Kidney glomerular epithelial cell (primary cell): ENCODE measurements at places on chromosomes 7 and 10.

DNA sequence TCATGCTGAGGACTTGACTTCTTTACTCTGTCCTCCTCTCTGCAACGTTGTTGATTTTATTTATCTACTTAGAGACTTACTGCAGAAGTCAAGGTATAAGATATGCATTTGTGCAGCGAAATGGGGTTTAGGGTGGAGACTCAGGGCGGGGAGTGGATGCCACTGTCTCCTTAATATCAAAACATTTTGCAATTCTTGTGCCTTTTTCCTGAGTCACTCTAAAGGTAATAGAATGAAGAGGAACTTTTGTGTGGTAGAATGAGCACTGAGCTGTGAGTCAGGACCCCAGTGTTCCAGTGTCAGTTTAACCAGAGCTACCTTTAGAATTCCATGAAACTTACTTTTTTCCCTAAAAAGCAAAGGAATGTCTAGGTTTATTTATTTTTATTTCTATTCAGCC is 78.2 kb downstream of the VTI1A start:
- DNase-seq = no peak

DNA sequence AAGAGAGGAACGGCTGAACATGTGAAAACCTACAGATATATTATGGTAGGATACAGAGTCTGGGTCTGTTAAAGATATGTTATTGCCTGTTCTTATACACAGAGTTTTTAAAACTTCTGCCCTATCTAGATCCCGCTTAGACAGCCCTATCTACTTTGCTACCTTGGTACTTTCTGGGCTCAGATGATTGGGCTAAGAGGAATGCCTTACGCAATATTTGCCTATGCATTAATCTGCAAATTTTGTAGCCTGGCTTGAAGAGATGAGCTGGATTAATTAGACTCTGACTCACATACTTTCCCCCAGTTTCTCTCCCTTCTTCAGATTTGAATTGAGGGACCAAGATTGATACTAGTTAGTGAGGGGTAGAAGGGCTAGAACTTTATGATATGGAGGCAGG is 33.6 kb upstream of the A1CF start:
- DNase-seq = no peak

DNA sequence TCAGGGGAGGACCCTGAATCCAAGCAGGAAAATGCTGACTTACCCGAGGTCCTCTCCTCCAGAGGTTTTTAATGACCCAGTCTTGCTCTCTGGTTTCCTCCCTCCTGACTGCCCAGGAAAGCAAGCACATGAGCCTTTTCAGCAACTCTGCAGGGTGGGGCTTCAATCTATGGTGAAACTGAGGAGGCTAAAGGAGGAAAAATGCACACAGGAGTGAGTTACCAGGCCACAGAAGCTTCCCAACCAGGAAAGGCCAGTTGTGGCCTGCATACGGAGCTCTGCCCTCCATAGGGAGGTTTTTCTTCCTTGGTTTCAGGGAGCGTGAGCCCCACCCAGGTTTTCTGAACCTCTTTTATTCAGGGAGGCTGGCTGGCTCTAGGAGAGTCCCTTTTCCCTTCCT is 14.1 kb upstream of the DLG5 start:
- DNase-seq = no peak

GRCh38 chr10:27030060-27030459 is 70.2 kb downstream of the ANKRD26 start:
- DNase-seq = no peak

DNA sequence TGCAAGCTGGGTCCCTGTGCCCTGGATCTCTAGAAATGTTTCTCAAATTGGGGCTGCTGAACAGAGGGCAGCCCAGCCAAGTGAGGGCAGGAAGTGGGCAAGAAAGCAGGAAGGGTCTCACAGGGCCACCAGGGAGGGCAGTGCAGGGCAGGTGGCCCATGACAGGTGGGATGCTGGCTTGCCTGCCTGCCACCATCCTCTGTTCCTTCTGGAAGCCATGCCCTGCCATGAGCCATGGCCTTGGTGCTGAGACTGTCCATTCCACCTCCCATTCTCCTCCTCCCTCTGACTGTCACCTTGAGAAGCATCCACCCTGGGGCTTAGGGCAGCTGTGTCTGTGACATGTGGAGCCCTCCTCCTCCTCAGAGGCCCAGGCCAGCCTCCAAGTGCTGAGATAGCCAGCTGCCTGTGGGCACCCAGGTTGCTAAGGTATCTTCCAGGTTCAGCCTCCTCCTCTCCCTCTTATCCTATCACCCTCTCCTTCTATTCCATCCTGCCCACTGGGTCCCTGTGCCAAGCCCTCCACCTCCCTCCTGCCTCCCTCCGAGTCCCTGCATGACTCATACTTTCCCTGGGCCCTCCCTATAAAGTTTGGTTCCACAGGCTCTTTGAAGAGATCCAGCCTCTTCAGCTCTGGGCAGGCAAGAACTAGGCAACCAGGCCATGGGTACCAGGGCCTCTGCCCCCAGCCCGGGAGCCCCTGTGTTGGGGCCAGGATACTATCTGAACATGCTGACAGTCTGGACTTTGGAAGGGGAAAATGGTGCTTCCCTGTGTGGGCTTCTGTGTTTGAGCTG is 1.3 kb downstream of the VSIR start:
- DNase-seq = peak; percentile 32

DNA sequence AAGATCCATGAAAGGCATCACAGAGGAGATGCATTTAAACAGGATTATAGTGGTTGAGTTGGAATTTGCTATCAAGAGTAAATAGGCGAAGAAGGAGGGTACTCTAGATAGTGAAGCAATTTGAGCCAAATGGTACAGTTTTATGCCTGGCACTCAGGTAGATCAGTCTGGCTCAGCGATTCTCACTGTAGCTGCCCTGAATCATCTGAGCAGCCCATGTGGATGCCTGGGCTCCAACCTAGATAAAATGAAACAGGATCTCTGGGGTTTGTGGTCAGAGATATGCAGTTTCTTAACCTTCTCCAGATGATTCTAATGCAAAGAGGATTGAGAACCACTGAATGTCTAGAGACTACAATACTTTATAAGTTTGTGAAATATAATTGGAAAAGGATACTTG is 282.0 kb upstream of the FZD1 start:
- no peak for DNase-seq

GRCh38 chr10:31399171-31399570 is 80.2 kb downstream of the ZEB1 start:
- no peak for DNase-seq

DNA sequence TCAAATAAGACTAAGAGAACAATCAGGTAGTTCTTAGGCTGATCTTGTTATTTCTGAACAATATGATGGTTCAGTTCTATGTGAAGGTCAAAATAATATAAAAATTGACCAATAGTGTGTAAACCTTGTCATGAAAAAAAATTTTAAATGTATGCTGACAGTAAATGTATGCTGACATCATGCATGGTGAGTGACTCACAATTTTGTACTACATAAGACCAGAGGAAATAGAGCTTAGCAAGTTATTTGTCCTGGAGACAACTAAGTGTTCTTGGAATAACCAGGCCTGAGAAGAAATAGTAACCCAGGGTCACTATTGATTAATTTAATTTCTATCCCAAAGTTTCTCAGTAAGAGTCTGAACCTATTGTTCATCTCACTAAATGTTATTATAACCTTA is 182.2 kb upstream of the PCDH15 start:
- no peak for DNase-seq

GRCh38 chr10:127283576-127283975 is 87.2 kb upstream of the INSYN2A start:
- DNase-seq = no peak

GRCh38 chr10:17335065-17335464 is 107.0 kb downstream of the VIM start:
- peak; percentile 6 for DNase-seq

DNA sequence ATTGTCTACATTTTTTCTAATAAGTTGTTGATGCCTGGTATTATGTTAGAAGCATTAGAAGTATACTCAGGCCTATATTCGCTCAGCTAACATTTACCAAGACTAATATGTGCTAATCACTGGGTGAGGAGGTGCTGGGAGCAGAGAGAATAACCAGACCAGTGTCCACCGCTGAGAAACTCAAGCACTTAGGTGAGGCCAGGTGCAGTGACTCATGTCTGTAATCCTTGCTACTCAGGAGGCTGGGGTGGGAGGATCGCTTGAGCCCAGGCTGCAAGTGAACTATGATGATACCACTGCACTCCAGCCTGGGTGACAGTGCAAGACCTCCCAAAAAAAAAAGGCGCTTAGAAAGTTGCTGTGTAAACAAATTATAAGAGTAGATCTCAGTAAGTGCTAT is 182.2 kb upstream of the AOAH start:
- DNase-seq = no peak

- DNase-seq = peak; percentile 53
Measured at GRCh38 chr7:102129636-102130370, 156.9 kb upstream of the SH2B2 start.

- no peak for DNase-seq
Measured at GRCh38 chr10:30116041-30116491, 56.7 kb upstream of the JCAD start.

GRCh38 chr7:38335128-38335491 is 61.7 kb upstream of the TARP start:
- DNase-seq = no peak

DNA sequence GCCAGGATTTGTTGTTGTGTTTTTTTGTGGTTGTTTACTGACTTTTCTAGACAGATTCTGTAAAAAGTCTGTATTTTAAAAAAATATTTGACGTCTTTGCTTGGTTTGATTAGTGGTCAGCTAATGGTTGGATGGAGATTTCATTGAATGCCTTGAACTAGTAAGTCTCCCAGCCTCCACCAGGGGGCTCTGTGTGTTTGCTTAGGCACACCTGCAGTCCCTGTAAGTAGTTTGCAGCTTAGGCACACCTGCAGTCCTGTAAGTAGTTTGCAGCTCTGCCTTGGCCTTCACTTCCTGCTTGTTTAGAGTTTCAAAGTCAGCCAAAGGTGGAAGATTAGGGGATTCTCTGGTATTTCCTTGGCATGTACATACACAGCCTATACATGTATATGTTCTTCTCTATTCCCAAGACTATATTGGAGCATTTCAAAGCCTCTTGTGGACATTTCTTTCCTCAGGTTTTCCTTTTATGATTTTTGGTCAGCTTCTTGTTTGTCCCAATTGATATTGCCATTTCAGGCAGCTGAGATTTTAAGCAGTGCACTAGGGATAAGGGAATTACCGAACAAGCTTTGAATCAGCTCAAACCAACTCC is 101.6 kb downstream of the CCSER2 start:
- peak; percentile 60 for DNase-seq

DNA sequence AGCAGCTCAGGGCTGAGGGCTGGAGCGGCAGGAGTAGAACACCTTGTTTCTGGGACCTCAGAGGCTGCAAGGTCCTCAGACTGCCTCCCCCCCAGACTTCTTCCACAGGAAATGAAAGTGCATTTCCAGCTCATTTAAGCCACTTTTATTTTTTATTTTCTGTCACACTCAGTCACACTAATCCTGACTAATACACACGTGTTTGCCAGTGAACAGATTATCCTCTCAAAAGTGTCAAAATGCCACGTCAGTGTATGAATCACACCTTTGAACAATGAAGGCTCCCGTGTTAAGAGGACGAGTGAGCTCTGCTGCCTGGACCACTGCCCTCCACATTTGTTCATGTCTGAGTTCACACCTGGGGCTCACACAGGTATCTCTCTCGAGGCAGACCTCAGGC is 488.5 kb downstream of the DNAJB6 start:
- no peak for DNase-seq

DNA sequence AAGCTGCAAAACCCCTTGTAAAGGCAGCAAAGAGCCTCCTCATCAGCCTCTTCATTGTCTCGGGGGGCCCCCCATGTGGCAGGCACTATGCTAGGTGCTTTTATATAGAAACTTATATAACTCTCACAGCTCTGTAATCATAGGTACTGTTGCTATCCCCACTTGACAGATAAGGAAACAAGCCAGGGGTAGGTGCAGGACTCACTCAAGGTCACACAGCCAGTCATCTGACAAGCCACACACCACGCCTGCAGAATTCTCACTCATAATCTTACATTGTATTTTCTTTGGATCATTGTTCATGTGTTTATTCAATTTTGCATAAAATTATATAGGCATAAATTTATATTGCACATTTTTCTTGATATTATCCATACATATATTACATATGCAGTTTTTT is 165.4 kb downstream of the PPP1R17 start:
- no peak for DNase-seq

DNA sequence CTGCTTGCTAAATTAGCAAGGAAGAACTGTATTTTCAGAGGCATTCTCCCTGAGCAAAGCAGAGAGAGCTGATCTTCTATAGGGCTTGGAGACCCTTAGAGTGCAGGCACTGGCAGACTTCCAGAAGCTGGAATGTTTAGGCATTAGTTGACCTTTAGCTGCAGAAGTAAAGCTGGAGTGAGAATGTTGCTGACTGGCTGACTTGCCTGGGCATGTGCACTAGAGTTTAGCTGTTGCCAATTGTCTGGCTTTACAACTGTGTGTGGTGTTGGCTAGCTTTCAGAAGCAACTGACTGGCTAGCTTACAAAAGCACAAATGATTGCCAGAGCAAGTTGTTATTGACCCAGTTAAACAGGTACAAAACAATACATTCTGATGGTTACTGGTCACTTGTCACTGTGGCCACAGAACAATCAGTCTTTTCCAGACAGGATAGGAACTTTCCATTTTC is 25.1 kb downstream of the FAM13C start:
- peak; percentile 23 for DNase-seq

- DNase-seq = no peak
Measured at GRCh38 chr10:78337016-78337415, 303.4 kb downstream of the RPS24 start.

- DNase-seq = no peak
Measured at GRCh38 chr10:60423920-60424319, 34.2 kb upstream of the ANK3 start.

DNA sequence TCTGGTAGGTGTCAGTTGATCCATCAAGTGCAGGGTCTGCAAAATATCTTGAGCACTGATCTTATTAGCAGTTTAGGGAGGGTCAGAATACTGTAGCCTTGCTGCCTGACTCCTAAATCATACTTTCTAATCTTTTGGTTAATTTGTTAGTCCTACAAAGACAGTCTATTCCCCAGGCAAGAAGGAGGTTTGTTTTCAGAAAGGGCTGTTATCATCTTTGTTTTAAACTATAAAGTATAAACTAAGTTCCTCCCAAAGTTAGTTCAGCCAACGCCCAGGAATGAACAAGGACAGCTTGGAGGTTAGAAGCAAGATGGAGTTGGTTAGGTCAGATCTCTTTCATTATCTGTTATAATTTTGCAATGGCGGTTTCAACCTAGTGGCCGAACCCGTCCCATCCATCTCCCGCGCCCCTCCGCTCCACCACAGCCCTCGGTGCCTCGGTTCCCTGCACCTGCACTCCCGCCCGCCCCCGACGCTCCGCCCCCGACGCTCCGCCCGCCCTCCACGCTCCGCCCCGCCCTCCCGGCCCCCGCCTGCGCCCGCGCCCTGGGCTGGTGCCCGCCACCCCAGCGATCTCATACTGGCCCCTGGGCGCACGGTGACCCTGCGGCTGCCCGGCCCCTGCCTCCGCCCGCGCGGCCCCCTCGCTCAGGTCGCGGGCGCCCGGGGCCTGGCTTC is at the start of gene ADCK2:
ADCK2 (plus strand) TSS at position 564 of the 681 bp plus-strand sequence. CDS start 386 bp downstream, outside the sequence.
- DNase-seq = no peak

DNA sequence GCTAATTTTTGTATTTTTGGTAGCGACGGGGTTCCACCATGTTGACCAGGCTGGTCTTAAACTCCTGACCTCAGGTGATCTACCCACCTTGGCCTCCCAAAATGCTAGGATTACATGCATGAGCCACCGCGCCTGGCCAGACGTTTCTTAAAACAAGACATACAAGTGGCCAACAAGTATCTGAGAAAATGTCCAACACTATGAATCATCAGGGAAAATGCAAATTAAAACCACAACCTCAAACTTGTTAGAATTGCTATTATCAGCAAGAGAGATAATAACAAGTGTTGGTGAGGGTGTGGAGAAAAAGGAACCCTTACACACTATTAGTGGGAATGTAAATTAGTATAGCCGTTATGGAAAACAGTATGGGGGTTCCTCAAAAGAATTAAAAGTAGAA is 148.6 kb downstream of the SUGCT start:
- no peak for DNase-seq

GRCh38 chr7:13778967-13779366 is 210.5 kb downstream of the ETV1 start:
- DNase-seq = no peak
